Suppressor macrophage treated with lipopolysaccharide for 4 hours (primary cell): ENCODE measurements at places on chromosomes 2 and 18.
A peak's percentile ranks its signal among the peaks of the same experiment; 100 is the strongest.

DNA sequence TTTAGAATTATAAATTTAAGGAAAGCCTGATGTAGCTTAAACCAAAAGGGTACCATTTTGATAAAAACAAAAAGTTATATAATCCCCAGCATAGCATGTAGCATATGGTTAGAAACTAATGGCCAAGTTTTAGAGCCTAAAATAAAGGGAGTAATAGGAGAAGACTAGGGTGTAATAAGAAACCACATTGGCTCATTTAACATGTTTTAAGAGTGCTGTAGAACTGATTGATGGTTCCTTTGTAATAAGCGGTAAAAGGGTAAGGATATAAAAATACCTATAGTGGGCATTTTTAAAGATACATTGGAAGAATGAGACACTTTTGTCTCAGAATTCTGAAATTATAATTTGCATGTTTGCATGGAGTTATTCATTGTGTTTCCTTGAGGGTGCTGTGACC, 1.9 kb downstream of the PSMA8 start:
- DNase-seq: no peak

DNA sequence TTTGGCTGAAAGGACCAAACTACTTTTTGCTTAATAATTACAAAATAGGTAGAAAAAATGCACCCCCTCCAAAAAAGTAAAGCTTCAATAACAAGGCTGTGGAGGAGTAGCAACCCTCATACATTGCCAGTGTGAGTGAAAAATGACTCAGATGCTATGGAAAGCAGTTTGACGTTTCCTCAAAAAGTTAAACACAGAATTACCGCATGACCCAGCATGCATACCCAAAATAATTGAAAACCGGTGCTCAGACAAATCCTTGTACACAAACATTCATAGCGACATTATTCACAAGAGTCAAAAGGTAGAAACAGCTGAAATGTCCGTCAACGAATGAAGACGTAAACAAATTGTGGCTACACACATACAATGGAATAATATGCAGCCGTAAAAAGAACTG, 38.8 kb upstream of the DAPL1 start:
- DNase-seq: no peak

- DNase-seq: no peak
Measured at GRCh38 chr2:181348107-181348837, 108.9 kb upstream of the ITGA4 start.

DNA sequence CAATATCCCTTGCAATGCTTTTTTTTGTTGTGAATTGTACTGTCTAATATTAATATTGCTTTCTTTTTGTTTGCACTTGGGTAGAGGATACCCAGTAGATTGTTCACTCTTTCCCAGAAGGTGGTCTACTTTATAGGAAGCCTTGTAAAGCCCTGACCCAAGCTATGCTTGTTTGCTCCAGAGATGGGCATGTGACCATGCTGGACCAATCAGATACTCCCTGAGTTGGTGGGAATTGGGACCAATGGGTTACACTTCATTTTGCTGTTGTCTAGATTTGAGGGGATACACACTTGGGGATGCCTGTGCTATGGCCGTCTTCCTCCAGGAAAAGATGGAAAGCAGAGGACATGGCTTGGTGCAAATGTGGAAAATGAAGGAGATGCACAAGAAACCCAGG, 314.3 kb downstream of the DYSF start:
- DNase-seq: no peak

DNA sequence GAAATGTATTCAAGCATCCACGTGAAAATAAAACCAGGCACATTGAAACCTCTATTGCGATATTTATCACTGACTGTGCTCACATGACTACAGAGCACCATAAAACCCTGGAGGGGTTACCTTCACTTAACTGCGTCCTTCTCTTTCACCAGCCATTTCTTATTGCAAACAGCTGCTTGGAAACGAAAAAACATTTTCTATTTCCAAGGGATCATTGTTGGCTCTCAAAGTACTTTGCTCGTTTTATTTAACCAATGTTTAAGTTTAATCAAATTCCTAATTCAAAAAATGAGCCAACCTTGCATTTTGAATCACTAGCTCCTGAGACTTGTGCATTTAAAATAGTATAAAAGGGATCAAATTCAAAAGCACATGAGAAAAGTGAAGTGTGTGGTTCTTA, 134.4 kb downstream of the OSR1 start:
- DNase-seq: no peak

DNA sequence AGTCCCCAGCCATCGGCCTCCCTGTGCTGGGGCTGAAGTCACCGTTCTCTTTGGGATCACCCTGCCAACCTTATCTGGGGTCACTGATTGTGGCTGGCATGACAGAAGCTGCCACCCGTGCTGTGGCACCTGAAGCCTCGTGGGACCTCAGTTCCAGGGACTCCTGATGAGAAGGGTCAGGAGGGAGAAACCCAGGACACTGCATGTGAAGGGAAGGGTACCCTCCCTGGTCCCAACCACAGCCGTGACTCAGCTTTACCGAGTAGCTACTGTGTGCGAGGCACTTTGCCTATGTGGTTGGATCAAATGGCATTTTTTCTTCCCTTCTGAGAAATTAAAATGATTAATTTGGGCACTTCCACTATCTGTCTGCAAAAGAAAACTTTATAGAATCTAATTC, 64.4 kb downstream of the SP110 start:
- no peak for DNase-seq

GRCh38 chr2:79100285-79100684, 12.5 kb upstream of the REG1B start:
- DNase-seq: no peak

GRCh38 chr2:64327510-64328414, 126.2 kb upstream of the LGALSL start:
- DNase-seq: peak; percentile 64

DNA sequence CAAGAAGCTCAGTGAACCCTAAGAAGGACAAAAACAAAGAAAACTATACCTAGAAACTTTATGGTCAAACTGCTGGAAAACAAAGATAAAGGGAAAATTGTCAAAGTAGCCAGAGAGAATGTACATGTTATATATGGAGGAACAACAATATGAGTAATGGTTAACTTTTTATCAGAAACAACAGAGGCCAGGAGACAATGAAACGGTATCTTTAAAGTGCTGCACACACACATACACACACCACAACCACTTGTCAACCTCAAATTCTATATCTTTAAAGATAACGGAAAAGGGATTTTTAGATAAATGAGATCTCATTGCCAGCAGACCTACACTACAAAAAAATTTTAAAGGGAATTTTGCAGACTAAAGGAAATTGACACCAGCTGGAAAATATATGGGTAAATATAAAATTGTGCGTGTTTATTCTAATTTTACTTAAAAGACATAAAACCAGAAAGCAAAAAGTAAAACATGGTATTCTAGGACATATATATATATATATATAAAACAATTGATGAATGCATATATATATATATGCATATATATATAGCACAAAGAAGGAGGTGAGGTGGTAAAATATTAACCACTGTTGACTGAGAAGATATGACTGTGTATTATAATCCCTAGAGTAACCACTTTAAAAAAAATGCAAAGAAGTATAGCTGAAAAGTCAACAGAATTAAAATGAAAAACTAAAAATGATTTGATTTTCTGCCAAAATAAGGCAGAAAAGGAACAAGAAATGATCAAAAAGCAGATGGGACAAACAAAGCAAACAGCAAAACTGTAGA, 172.0 kb downstream of the SRBD1 start:
- no peak for DNase-seq

DNA sequence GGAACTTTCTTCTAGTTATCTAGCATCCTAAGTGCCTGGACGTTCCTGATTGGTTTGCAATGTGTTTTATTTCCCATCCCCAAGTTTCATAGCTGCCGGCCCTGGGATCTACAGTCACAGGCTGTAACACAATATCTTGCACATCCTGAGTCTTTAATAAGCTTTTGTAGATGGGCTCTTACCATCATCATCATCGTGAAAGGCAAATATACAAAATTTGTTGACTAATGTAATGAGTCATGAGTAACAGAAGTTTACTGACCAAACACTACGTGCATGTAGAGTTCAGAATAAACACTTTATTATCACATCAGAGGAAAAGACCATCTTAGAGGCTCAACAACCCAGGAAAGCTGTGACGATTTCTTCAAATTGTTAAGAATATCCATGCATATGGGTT, 8.1 kb upstream of the TYMS start:
- no peak for DNase-seq

GRCh38 chr2:227134591-227134990, 29.4 kb downstream of the COL4A4 start:
- no peak for DNase-seq

GRCh38 chr18:41706301-41706700, 248.7 kb upstream of the PIK3C3 start:
- DNase-seq: no peak

GRCh38 chr2:219282375-219282774, 3.2 kb downstream of the DNAJB2 start:
- no peak for DNase-seq

GRCh38 chr2:6967301-6967700, 50.1 kb downstream of the RNF144A start:
- DNase-seq: no peak

- DNase-seq: peak; percentile 6
Measured at GRCh38 chr2:102717308-102718018, 44.4 kb upstream of the TMEM182 start.

- DNase-seq: no peak
Measured at GRCh38 chr2:98573426-98573825, 34.9 kb downstream of the COA5 start.

- DNase-seq: no peak
Measured at GRCh38 chr2:176650104-176650837, 381.0 kb downstream of the MTX2 start.

GRCh38 chr2:39424951-39425350, 12.1 kb downstream of the MAP4K3 start:
- DNase-seq: no peak

GRCh38 chr18:6023551-6023950, 128.2 kb upstream of the TMEM200C start:
- no peak for DNase-seq

GRCh38 chr2:231241755-231242507, 43.5 kb downstream of the ARMC9 start:
- DNase-seq: peak; percentile 61

DNA sequence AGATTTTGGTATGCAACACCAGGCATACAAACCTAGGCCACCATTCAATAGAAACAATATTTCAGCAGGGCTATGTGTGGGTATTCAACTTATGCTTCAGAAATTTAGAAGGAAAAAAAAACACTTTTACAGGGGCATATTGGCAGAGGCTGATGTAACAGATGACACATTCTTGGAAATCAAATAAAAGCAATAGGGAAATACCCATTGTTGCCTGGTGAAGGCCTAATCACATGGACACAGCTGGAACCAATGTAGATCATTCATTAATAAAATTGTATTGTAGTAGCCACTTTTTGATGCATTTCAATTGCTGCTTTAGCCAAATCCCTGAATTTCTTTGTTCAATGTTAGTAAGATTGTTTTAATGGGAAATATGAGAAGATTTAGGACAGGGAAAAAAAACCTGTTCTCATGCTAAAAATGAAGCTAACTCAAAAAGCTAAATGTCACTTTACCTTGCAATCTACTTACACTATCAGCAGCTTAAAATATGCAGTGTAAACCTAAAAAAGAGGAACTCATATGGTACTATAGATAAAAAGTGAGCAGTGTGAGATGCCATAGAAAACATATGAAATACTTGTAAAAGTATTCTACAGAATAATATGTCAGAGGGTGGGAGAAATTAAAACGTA, 289.4 kb downstream of the ZEB2 start:
- DNase-seq: peak; percentile 44

- DNase-seq: no peak
Measured at GRCh38 chr2:218035463-218036100, 32.8 kb upstream of the TNS1 start.

DNA sequence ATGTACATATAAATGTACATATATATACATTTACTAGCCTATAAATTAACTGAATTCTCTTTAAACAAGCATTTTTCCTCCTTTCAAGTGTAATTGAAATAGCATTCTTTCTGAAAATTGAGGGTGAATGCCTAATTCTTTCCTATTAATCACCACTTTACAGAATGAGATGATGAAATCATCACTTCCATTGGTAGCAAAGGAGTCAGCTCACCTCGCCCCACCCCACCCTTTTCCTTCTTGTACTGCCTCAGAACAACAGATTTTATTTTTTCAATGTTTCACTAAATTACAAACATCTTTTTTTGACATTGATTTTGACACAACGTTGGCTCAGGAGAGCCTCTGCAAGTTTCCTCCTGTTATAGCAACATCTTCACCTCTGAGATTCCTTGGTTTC, 181.9 kb upstream of the CDH7 start:
- DNase-seq: no peak

- no peak for DNase-seq
Measured at GRCh38 chr18:64219517-64219916, 70.6 kb upstream of the LINC00305 start.

DNA sequence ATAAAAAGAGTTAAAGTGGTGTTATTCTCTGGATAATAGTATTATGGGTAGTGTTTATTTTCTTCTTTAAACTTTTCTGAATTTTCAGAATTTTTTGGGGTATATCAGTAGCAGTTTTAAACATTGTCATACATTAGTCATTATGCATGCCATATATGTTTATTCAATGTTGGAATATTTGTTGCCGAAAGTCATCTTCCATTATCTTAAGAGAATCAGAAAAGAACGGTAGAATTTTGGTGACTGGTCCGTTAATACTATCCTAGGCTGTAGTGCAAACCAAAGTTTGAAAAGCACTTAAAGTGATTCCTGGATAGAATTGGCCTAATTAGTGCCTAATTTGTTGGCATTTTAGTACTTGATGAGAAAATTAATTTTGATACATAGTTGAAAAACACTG, 244.1 kb downstream of the PHLPP1 start:
- no peak for DNase-seq

DNA sequence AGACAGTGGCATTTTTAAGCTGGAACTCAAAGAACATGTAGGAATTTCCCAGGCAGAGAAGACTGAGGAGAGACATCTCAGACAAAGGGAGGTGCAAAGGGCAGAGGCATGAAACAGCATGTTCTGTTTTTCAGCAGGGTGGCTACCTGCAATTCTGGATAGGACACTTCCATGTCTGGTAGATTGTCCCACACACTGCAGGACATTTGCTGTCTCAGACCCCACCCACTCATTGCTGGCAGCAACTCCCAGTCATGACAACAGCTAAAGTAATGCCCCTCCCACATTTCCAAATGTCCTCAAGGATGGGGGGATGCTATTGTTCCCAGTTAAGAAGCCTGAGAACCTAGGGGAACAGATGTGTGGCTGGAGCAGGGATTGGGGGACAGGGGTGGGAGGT, 40.8 kb downstream of the ANKRD44 start:
- no peak for DNase-seq

DNA sequence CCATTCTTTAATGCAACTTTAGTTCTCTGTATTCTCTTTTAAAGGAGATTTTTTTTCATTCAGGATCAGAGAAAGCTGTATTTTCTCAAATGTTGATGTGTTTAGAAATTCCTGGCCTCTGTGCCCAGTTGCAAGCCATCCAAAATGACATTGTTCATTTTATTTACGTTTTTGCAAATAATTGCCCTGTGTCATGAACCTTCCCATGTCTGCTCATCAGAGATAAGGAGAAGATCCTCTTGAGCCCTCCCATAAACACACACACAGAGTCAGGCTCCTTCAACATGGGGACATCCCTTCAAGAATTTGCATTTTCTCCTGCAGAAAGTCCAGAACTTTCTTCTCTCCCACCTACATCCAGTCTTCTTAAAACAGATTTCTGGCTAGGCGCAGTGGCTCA, 258.8 kb downstream of the GBX2 start:
- DNase-seq: no peak

- no peak for DNase-seq
Measured at GRCh38 chr2:118049816-118050140, 35.9 kb upstream of the CCDC93 start.

GRCh38 chr2:41771710-41772109, 276.1 kb upstream of the PKDCC start:
- no peak for DNase-seq
